ENCODE measurements at places on chromosomes 2 and 18. TPM values are rescaled to one million over a fixed set of nuclear protein-coding genes. Genes with fewer than 3 reads are reported as not detected.

ASAP2 gene
- 16.5 TPM for total RNA-seq

PLGLB2 gene
- 1.0 TPM for total RNA-seq

SLC11A1 gene
- not detected for total RNA-seq

ERMN gene
- total RNA-seq, result 0.35 TPM

RASGRP3 gene
- 0.69 TPM for total RNA-seq

TCF23 gene
- total RNA-seq, result not detected

All from GM23338 (cell line).